ENCODE measurements at places on chromosomes 12 and 14.

- DNase-seq = peak; percentile 71
Observed at GRCh38 chr12:111993292-111994150, 19.4 kb downstream of the TMEM116 start.

DNA sequence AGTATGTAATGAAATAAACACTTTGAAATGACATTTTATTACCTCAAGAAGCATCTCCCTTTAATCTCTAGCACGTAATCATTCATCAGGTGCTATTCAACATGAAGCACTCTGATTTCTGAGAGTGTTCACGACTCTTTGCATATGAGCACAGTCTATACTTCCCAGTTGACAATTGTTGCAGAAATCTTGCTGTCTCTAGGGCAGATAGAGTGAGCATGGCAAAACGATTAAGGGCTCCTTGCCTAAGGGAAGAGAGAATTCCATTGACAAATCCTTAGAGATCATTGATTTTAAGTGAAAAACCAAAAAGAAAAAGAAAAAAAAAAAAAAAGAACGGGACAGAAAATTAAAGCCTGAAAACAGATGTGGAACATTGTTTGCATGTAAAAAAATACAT, 107.6 kb downstream of the C12orf50 start:
- no peak for DNase-seq

- no peak for DNase-seq
Observed at GRCh38 chr12:122965321-122965751, 927 bp downstream of the ABCB9 start.

GRCh38 chr12:57735952-57736740, 2.4 kb downstream of the AGAP2 start:
- DNase-seq = no peak

DNA sequence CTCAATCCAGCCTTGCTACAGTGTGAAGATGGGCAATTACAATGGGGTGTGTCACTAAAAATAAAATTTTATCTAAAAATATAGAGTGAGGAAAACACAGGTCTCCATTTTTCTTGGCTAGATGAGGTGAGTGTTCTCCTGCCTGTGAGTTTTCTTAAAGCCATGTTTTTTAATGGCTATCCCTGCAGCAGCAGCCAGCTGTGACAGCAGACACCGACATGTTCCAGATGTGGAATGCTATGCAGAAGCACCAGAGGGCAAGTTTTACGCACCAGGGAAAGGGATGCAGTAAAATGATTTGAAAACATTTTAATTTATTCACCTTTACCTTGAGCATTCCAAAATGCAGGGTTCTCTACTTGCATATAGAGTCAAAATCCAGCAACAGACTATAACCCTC, 577.0 kb upstream of the STXBP6 start:
- no peak for DNase-seq

- peak; percentile 93 for DNase-seq
Observed at GRCh38 chr14:64504897-64505794, 576 bp downstream of the ZBTB1 start.

DNA sequence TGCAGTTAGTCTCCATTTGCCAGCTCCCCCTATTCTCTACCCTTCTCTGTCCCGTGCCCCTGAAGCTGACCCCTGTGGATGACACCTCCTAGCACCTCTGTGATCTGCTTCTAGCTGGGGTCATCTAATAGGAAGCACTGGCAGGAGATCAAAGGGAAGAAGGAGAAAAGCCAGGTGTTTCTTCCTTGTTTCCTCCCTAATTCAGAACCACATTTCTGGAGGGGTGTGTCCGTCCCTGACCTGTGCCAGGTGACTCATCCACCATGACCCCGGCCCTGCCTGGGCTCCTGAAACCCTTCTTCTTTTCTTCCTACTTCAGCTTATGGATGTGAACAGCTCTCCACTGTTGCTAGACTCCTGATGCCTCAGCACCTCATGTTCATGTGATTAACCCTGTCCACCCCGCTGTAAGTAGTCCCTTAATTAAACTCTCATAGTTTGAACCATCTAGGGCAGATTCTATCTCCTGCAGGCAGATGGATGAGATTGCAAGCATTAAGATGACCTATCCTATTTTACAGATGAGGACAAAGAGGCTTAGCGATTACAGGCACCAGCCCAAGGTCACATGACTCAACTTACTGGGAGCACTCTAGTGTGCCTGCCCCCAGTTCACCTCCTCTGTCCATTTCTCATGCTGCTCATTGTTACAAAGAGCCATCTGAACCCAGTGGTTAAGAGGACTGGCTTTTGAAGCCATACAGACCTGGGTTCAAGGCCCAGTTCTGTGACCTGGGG, 770.5 kb downstream of the MED13L start:
- no peak for DNase-seq

DNA sequence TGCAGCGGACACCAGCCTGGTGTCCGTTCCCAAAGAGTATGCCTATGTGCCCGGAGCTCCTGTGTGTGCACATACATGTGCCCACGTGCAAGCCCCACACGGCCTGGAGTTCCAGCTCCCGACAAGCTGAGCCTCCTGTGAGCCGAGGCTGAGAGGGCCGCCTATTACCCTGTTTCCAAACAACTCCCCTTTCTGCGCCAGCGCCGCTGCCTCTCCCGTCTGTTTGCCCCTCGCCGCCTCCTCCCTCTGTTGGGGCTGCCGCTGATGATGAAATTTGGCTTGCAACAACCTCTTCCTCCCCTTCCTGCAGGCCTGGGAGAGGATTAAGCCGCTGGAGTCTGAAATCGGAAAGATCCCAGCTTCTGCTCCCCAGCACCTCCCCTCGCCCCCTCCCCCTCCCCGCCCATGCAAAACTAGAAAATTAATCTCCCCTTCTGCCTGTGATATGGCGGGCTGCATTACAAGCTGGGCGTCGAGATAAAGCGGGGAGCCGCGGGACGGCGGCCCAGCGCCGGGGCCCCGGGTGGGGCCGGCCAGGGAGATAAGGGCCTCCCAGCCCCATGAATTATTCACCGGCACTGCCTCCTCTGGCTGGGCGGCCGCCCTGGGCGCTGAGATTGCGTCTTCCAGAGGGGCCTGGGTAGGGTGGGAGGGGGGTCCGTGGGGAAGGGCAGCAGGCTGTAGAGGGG, 6.8 kb upstream of the ASIC1 start:
- DNase-seq = no peak

GRCh38 chr14:67733616-67734015, 31.9 kb downstream of the RDH12 start:
- no peak for DNase-seq

GRCh38 chr12:12925388-12925787, 26.6 kb downstream of the GPRC5D start:
- DNase-seq = no peak

GRCh38 chr12:109987615-109988014, 8.6 kb downstream of the GIT2 start:
- peak; percentile 58 for DNase-seq

- DNase-seq = no peak
Observed at GRCh38 chr14:38257507-38257906, 1.6 kb upstream of the CLEC14A start.

- no peak for DNase-seq
Observed at GRCh38 chr12:27973487-27973890, 956 bp upstream of the PTHLH start.

DNA sequence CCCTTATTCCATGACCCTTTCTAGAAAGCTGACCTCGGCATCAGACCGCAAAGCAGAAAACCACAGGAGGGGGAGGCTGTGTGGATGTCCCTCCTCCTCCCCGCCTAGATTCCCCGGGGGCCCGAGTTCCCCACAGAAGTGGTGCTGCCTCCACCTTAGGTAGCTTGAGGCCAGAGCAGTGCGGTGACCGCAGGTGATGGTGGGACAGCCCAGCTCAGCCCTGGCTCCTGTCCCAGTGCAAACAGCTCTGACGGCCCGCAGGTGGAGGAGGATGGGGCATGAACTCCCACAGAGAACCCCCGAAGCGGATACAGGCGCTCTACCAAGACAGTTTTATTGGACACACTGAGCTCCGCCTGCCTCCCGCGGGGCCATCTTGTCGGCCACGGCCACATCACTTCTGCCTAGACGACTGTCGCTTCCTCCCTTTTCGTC, 19.5 kb downstream of the ARL6IP4 start:
- no peak for DNase-seq

DNA sequence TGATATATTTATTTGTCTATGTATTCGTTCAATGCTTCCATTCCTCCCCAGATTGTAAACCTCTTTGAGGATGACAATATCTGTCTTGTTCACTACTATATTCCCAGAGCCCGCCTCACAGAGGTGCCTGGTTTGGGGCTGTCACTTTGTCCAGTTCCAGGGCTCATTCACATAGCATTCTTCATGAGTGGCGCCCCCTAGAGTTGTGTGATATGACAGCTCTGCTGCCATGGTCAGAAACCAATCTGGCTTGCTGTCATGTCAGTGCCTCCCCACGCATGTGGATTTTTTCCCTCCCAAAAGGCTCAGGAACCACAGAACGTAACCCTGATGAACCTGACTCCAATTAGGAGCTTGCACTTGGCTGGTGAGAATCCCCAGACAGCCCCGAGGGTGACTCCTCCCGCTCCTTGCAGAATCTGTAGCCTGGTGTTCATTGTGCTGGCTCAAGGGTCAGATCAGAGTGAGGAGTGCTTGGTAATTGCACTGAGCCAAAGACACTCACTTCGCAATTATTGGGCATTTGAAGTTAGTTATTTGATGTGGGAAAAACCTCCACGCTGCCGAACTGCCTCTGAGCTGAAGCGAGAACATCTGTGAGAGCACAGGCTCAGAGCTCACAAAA, 145.5 kb downstream of the PTPN11 start:
- DNase-seq = no peak

DNA sequence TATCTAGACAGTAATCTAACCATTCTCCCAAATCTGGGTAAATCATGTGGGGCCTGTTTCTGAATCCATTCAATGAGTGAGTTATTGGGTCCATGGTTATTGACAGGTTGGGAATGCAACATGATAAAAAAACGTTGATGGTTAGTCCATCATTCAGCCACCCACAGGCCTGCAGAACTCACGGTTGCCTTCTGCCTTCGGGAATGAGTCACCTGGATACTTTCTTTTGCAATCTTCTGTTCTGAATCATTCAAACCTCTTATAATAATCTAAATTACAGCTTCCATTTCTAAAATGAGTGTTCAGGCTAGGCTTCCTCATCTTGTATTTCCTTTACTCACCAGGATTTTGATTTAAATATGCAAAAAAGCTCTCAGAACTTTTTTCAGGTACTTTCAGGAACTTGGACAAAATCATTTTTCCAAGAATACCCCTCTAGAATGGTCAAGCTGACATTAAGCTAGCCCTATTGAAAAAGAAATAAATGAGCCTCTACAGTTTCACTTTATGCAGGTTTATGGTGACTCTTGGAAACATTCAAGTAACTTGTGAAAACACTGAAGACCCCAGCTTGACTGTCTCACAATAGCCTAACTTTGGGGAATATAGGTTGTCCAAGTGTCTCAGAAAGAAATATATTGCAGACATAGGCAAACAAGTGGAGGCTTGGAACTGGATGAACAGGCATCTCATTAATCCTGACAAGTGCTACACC, 94.4 kb downstream of the KCNK10 start:
- no peak for DNase-seq

DNA sequence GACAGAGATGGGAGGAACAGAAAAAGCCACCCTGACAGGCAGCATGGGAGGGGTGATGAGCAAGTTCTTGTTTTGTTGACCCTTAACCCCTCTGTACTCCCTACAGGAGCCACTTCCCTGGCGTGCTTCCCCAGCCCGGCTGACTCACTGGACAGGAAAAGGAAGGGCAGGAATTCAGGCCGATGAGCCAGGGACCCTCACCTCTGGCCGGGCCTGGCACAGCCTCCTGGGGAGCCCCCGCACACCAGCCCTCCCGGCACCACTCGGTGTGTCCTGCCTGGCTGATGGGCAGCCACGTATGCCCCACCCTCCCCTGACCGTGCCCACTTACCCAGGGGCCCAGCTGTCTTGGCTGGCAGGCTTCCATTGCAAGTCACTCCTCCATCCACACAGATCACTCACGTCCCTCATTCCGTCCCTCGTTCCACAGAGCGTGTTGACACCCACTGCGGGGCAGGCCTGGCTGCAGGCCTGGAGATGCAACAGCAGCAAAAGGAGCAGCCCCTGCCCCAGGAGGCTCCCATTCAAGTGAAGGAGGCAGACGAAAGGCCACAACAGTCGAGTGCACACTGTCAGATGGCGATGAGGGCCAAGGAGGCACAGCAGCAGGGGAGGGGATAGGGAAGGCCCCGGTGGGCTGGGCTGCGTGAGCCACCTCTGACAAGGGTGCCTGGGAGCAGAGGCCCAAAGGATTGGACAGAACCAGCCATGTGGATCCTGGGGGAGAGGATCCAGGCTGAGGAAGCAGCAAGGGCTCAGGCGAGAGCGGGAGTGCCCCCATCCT, 19.7 kb upstream of the CD9 start:
- DNase-seq = no peak

GRCh38 chr12:52557476-52557875, 4.5 kb upstream of the KRT71 start:
- DNase-seq = no peak

GRCh38 chr12:44519931-44520330, 356.2 kb downstream of the NELL2 start:
- DNase-seq = no peak

DNA sequence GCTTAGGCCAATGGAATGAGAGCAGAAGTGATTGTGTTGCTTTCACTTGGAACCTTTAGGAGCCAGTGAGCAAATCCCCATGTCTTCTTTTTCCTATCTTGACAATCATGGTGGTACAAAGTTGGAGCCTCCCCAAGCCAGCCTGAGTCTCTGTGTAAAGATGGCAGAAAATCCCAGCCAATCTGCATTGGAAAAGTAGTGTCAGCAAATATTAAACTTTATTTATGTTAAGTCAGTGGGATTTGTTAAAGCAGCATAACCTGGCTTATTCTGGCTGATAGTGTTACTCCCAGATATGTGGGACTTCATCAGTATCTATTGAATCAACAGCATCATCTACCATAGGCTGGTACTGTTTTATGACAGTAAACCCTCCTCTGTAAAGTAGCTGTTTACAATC, 2.2 kb upstream of the NUAK1 start:
- DNase-seq = no peak

DNA sequence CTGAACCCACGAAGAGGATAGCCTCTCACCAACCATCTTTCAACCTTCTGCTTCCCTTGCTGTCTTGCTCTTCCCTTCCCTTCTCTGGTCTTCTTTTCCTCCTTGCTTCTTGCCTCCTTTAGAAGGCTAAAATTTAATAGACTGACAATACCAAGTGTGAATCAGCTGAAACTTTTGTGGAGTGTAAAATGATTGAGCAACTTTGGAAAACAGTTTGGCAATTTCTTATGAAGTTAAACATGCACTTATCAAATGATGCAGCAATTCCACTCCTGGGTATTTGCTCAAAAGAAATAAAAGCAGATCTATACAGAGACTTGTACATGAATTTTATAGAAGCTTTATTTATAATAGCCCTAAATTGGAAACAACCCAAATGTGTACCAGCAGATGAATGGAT, 3.3 kb upstream of the KRT86 start:
- DNase-seq = no peak

- no peak for DNase-seq
Observed at GRCh38 chr14:27079716-27080115, 481.9 kb upstream of the NOVA1 start.

DNA sequence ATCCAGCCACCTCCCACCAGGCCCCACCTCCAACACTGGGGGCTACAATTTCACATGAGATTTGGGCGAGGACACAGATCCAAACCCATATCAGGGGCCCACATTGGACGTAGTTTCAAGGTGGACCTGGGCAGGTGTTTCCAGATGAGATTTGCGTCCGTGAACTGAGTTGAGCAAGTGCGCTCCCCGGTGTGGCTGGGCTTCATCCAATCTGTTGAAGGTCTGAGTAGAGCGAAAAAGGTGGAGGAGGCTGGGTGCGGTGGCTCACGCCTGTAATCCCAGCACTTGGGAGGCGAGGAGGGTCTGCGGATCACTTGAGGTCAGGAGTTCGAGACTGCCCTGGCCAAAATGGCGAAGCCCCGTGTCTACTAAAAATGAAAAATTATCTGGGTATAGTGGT, 4.9 kb upstream of the GLT1D1 start:
- no peak for DNase-seq

Data from GM12865 (cell line).